ENCODE measurements at places on chromosomes 3 and 15.

- no peak for DNase-seq
Observed at GRCh38 chr3:157999246-157999645, 107.0 kb downstream of the SHOX2 start.

GRCh38 chr3:177527182-177527581, 329.9 kb upstream of the TBL1XR1 start:
- DNase-seq, result no peak

- no peak for DNase-seq
Observed at GRCh38 chr3:7166460-7166859, 305.5 kb downstream of the GRM7 start.

DNA sequence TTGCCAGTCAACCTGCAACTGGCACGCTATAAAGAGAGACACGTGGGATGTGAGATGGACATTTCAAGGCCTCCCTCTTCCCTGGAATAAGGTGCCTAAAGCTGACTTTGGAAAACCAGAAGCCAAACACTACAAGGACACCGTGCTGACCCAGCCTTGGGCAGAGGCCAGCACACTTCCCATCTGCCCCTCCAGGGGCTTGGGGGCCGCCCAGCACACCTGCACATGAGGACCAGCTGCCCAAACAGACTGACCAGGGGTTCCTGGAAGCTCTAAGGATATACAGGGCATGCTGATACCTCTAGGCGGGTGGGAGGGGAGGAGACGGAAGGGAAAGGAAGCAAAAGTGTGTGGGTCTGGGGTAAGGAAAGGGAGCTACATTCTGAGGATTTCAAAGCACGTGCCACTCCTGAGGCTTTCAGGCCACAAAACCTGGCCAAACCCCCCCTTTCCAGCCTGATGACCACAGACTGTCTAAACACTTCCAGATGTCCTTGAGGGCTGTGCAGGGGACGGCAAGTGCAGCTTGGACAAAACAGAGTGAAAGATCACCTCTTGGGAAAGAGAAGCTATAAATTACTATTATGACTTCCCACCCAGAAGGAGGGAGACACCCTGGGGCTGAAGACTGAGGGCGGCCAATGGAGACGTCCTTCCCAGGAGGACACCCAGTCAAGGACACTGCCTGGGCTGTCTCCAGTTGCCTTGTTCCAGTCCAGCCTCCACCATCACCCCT, 57.9 kb downstream of the ADCY5 start:
- DNase-seq, result no peak

- DNase-seq, result no peak
Observed at GRCh38 chr3:130933801-130934345, 40.0 kb downstream of the ATP2C1 start.

DNA sequence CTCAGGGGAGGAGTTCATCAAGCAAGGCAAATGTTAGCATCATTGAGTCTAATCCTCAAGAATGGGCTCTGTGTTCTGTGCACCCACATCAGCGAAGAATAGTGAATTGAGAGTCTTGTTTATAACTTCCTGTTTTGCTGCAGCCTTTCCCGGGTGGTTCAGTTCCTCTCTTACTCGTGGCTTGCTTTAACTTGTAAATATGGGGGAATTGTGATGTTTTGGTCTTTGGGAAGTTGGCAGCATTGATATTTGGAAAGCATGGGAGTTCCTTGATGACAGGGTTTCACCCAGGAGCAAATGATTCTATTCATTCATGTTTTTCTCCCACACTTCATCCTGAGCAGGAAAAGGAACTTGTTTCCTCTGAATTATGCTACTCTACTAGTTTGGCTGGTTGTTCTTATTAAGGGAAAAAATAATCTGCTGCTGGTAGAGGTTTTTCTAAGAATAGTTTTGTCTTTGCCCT, 40.4 kb downstream of the GPD1L start:
- no peak for DNase-seq

GRCh38 chr3:180782195-180782984, 103.1 kb upstream of the CCDC39 start:
- DNase-seq, result no peak

- no peak for DNase-seq
Observed at GRCh38 chr3:11562277-11562881, 81.3 kb downstream of the VGLL4 start.

GRCh38 chr15:59208613-59209249, 2.1 kb downstream of the LDHAL6B start:
- no peak for DNase-seq

- DNase-seq, result no peak
Observed at GRCh38 chr3:111769992-111770352, 89.1 kb upstream of the PHLDB2 start.

- no peak for DNase-seq
Observed at GRCh38 chr15:90020021-90020735, 19.1 kb downstream of the ZNF710 start.

GRCh38 chr3:194001-194400, 2.6 kb upstream of the CHL1 start:
- no peak for DNase-seq

- DNase-seq, result no peak
Observed at GRCh38 chr3:189188466-189188865, 16.7 kb downstream of the TPRG1 start.

- no peak for DNase-seq
Observed at GRCh38 chr3:188812198-188812597, 359.6 kb upstream of the TPRG1 start.

- DNase-seq, result no peak
Observed at GRCh38 chr3:8451696-8452095, 49.9 kb upstream of the LMCD1 start.
